Fibroblast of villous mesenchyme (primary cell): ENCODE measurements at places on chromosomes 6 and 20. TPM values are rescaled to one million over a fixed set of nuclear protein-coding genes. Genes with fewer than 3 reads are reported as not detected.

Gene LHFPL5
- not detected in 2 replicates for total RNA-seq

DNA sequence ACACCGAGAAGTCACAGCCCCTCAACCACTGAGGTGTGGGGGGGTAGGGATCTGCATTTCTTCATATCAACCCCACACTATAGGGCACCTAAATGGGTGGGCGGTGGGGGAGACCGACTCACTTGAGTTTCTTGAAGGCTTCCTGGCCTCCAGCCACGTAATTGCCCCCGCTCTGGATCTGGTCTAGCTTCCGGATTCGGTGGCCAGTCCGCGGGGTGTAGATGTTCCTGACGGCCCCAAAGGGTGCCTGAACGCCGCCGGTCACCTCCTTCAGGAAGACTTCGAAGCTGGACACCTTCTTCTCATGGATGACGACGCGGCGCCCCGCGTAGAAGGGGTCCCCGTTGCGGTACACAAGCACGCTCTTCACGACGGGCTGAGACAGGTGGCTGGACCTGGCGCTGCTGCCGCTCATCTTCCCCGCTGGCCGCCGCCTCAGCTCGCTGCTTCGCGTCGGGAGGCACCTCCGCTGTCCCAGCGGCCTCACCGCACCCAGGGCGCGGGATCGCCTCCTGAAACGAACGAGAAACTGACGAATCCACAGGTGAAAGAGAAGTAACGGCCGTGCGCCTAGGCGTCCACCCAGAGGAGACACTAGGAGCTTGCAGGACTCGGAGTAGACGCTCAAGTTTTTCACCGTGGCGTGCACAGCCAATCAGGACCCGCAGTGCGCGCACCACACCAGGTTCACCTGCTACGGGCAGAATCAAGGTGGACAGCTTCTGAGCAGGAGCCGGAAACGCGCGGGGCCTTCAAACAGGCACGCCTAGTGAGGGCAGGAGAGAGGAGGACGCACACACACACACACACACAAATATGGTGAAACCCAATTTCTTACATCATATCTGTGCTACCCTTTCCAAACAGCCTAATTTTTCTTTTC, at the start of gene DCDC2:
Gene DCDC2, minus strand, starts transcription at position 724 of the 883 bp plus-strand sequence. Its CDS starts 309 bp downstream, at position 415.
- DNase-seq = peak; percentile 7

DNA sequence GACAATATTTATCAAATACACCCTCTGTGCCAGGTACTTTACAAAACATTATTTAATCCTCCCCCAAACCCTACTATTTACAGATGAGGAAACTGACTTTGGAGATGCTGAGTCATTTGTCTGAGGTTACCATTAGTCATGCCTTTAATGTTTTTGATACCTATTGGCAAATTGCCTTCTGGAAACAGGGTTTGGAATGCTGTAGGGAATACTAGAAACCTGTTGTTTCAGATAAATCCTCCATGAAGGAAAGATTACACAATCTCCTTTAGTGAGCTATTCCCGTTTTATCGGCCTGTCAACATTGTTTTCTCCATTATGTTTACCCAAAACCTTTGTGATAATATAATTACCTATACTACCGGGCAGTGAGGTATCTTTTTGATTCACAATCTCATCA, 93.6 kb upstream of the ADGRF1 start:
- peak; percentile 93 for DNase-seq

DNA sequence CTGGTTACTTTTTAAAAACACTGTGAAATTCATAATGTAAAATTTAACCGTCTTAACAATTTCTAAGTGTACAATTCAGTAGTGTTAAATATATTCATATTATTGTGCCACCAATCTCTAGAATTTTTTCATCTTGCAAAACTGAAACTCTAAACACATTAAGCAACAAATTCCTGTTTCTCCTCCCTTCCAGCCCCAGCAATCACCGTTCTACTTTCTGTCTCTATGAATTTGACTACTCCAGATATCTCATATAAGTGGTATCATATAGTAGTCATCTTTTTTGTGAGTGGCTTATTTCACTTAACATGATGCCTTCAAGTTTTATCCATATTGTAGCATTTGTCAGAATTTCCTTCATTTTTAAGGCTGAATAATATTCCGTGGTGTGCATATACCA, 44.7 kb downstream of the RSPH3 start:
- no peak for DNase-seq

DNA sequence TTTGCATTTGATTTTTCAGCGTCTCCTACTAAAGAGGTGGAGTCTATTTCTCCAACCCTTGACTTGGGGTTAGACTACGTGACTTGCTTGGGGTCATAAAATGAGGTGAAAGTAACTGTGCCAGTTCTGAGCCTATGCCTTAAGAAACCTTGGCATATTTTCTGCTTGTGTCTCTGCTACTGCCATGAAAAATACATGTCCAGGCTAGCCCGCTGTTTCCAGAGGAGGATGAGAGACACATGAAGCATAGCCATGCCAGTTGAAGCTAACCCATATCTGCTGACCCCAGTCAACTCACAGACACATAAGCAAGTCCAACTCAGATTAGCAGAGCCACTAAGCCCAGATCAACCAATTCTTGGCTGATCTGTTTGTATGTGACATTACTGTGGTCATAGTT, 38.7 kb downstream of the SCP2D1 start:
- DNase-seq = no peak

- peak; percentile 83 for DNase-seq
These were observed 67.2 kb downstream of the RPP40 start for GRCh38 chr6:4936681-4937041.
